Left ventricle myocardium inferior (tissue), 1 donor: ENCODE measurements at places on chromosomes 16 and 17. TPM values are rescaled to one million over a fixed set of nuclear protein-coding genes. Genes with fewer than 3 reads are reported as not detected.
A peak's percentile ranks its signal among the peaks of the same experiment; 100 is the strongest.

DNA sequence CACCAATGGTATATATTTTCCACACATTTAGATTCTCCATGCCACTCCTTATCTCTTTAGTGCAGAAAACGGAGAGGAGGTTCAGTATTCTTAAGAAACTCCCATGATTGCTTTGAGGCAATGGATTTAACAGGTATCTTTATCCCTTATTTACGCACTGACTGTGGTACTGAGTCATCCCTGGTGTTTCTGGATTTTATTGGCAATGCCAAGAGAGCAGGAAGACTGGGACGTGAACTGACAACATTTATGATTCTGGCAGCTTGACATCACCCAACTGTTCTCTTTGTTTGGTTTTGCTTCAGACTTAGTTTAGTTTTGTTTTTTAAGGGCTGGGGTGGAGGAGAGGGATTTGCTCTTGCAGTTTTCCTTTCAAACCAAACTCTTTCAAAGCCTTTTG is 131.4 kb downstream of the WWOX start:
- DNase-seq = no peak

- DNase-seq = peak; percentile 79
Observed at GRCh38 chr17:2982854-2983253, 80.6 kb downstream of the OR1D5 start.

Gene PTGES3L
- total RNA-seq = 37.9 TPM

Gene CA4
- total RNA-seq = 12.9 TPM

Gene CIITA
- total RNA-seq = 9.4 TPM

GRCh38 chr16:29811170-29811895 is 660 bp upstream of the PRRT2 start:
- peak; percentile 97 for DNase-seq

- DNase-seq = no peak
Observed at GRCh38 chr17:4162775-4163466, 19.9 kb downstream of the CYB5D2 start.
